ENCODE measurements at places on chromosomes 2 and 18.

- no peak overlapping the region for H3K27ac ChIP-seq
- no peaks in the 10 kb centered on the region for H3K27me3 ChIP-seq
- H3K36me3 ChIP-seq, result no peaks in the 10 kb centered on the region
- H3K4me3 ChIP-seq, result no peak overlapping the region
- DNase-seq, result no peak
Measured at GRCh38 chr2:14673351-14673875, 40.9 kb downstream of the LRATD1 start.

- no peak overlapping the region for H3K4me3 ChIP-seq
- peak overlapping the region; percentile 7 for H3K27ac ChIP-seq
- H3K36me3 ChIP-seq, result no peaks in the 10 kb centered on the region
Measured at GRCh38 chr2:230861552-230862255, 3.0 kb upstream of the ITM2C start.

GRCh38 chr18:62979176-62979575 is 263.8 kb downstream of the PHLPP1 start:
- H3K36me3 ChIP-seq, result peaks cover 3% of the 10 kb centered on the region
- no peak overlapping the region for H3K27ac ChIP-seq
- H3K4me1 ChIP-seq, result peaks cover 6% of the 10 kb centered on the region
- H3K27me3 ChIP-seq, result no peaks in the 10 kb centered on the region
- DNase-seq, result no peak
- H3K4me3 ChIP-seq, result no peak overlapping the region

DNA sequence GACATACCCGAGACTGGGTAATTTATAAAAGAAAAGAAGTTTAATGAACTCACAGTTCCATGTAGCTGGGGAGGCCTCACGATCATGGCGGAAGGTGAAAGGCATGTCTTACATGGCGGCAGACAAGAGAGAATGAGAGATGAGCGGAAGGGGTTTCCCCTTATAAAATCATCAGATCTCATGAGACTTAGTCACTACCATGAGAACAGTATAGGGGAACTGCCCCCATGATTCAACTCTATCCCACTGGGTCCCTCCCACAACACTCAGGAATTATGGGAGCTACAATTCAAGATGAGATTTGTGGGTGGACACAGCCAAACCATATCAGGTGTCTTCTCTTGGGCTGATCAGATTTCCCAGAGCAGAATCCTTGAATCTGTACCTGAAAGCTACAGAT is 617.3 kb upstream of the ID2 start:
- no peaks in the 10 kb centered on the region for H3K27me3 ChIP-seq
- H3K27ac ChIP-seq, result no peak overlapping the region
- H3K36me3 ChIP-seq, result peaks cover 37% of the 10 kb centered on the region
- peaks cover 14% of the 10 kb centered on the region for H3K4me1 ChIP-seq

GRCh38 chr2:10548626-10549025 is 100.5 kb upstream of the ODC1 start:
- H3K4me1 ChIP-seq, result peaks cover 36% of the 10 kb centered on the region
- DNase-seq, result no peak
- no peak overlapping the region for H3K4me3 ChIP-seq

GRCh38 chr2:42567364-42567763 is 1.1 kb upstream of the MTA3 start:
- H3K36me3 ChIP-seq, result peaks cover 6% of the 10 kb centered on the region
- H3K27me3 ChIP-seq, result no peaks in the 10 kb centered on the region

- DNase-seq, result no peak
- H3K4me3 ChIP-seq, result no peak overlapping the region
- peaks cover 3% of the 10 kb centered on the region for H3K27me3 ChIP-seq
- peaks cover 6% of the 10 kb centered on the region for H3K4me1 ChIP-seq
- H3K27ac ChIP-seq, result no peak overlapping the region
Measured at GRCh38 chr2:197894751-197895274, 90.4 kb downstream of the PLCL1 start.

DNA sequence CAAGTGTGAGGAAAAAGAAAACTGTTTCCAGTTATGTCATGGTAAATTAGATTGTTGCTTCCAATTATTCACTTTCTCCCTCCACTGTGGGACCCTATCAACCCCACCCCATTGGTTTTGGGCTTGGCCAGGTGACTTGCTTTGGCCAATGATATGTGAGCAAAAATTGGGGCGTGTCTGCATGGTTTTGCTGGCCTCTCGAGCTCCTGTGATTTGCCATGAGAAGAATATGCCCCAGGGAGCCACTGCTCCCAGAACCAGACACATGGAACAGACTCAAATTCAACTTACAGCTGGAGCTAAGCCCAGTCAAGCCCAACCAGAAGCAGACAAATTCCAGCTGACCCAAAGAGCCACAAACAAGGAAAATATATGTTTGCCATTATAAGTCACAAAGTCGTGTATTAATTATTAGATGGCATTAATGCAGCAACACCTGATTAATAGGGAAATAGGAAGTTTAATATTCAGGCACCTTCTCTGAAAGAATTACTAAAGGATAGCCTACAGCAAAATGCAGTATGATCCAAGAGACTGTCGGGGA is 248.9 kb downstream of the ANAPC1 start:
- no peak for DNase-seq
- peaks cover 19% of the 10 kb centered on the region for H3K36me3 ChIP-seq
- H3K27ac ChIP-seq, result no peak overlapping the region
- no peak overlapping the region for H3K4me3 ChIP-seq

- no peak overlapping the region for H3K27ac ChIP-seq
- H3K4me1 ChIP-seq, result no peaks in the 10 kb centered on the region
- peaks cover 4% of the 10 kb centered on the region for H3K27me3 ChIP-seq
- H3K4me3 ChIP-seq, result no peak overlapping the region
- DNase-seq, result peak; percentile 5
Measured at GRCh38 chr18:9429662-9429993, 45.7 kb upstream of the RALBP1 start.

DNA sequence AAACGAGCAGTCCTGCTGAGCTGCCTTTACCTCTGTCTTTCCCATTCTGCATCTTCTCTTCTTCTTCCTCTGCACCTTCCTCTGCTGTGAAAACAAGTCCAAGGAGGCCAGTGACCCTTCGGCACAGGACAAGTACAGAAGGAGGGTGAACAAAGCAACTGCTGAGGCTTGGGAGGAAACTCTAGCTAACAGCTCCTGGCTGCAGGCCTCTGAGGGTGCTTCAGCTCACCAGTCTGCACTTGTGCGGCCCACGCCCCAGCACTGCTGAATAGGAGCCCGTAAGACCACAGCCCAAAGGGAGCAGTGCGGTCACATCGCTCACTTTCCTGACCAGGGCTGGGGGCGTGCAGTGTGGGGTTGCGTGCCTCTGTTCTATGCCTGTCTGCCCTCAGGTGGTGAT is 42.1 kb upstream of the DNMT3A start:
- peaks cover 15% of the 10 kb centered on the region for H3K4me1 ChIP-seq
- H3K27ac ChIP-seq, result no peak overlapping the region
- H3K4me3 ChIP-seq, result no peak overlapping the region

GRCh38 chr18:30999887-31000628 is 42.5 kb downstream of the DSC3 start:
- H3K36me3 ChIP-seq, result no peaks in the 10 kb centered on the region
- H3K27me3 ChIP-seq, result no peaks in the 10 kb centered on the region
- H3K4me3 ChIP-seq, result no peak overlapping the region
- DNase-seq, result no peak

DNA sequence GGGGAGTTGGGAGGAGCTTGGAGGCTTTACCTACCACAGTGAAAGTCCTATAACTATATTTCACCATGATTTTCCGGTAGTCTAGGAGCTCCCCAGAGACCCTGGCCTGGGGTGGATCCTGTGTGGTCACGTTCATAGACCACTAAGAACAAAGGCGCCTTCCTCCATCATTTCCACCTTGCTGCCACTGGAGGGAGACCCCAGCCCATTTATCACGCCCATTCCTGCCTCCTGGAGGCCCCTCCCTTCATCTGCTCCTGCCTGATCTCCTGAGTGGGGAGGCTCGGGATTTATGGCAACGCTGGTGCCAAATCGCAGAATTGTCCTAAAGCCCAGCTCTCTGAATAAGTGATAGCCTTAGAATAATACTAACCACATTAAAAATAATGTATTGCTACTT is 507.6 kb upstream of the SPHKAP start:
- no peak overlapping the region for H3K27ac ChIP-seq
- H3K36me3 ChIP-seq, result no peaks in the 10 kb centered on the region
- no peaks in the 10 kb centered on the region for H3K4me1 ChIP-seq
- no peaks in the 10 kb centered on the region for H3K27me3 ChIP-seq

DNA sequence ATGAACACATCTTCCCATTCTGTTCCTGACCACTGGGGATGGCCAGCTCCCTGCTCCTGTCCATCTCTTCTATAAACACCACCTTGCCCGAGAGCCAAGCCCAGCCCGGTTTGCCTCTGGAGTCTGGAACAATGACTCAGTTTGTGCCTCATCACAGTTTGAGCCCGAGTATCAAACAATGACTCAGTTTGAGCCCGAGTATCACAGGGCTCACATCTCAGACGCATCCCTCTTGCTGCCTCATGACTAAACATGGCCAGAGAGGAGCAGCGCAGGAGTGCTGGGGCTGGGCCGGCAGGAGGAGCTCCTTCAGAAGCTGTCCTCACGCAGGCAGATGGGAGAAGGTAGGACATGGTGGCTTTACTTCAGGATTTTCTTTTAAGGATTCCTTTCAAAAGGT is 68.7 kb downstream of the PXDN start:
- H3K4me1 ChIP-seq, result no peaks in the 10 kb centered on the region
- H3K27ac ChIP-seq, result no peak overlapping the region
- no peaks in the 10 kb centered on the region for H3K27me3 ChIP-seq
- DNase-seq, result peak; percentile 31

DNA sequence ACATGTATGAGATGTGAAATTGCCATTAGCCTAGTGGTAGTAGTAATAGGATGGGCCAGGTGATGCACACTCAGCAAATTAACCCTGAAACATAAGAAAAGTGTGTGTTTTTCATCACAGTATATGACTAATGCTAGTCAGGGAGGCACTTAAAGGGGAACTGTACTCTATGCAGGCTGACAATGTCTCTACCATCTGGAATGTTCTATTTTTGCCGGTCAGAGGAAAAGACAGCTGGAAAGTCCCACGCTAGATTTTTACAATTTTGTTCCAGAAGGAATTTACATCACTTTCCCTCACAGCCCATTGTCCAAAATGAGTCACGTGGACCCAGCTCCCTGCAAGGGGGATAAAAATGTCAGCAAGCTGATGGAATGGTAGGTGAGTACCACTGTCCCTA is 746.3 kb upstream of the CHAC2 start:
- no peak overlapping the region for H3K27ac ChIP-seq
- H3K36me3 ChIP-seq, result no peaks in the 10 kb centered on the region
- no peak for DNase-seq
- no peaks in the 10 kb centered on the region for H3K27me3 ChIP-seq
- H3K4me3 ChIP-seq, result no peak overlapping the region

DNA sequence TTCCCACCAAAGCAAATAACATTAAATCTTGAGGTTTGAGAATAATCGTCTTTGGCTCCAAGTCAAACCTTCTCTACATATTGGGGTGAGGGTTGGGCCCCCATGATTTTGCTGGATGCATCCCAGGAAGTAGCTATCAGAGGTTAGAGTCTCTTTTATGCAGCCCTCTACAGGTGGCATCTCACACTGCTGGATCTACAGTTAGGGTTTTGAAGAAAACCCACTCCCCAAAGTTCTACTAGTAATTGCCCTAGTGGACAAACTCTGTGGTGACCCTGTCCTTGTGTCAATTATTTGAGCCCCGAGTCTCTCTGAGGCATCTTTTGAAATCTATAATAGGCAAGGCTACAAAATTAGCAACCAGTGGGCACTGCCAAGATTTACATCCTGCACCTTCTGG is 15.0 kb upstream of the REG1A start:
- no peak overlapping the region for H3K27ac ChIP-seq
- no peaks in the 10 kb centered on the region for H3K36me3 ChIP-seq
- H3K4me1 ChIP-seq, result no peaks in the 10 kb centered on the region
- no peak overlapping the region for H3K4me3 ChIP-seq
- H3K27me3 ChIP-seq, result no peaks in the 10 kb centered on the region

- no peak overlapping the region for H3K27ac ChIP-seq
- H3K4me1 ChIP-seq, result peaks cover 5% of the 10 kb centered on the region
- no peak for DNase-seq
- no peak overlapping the region for H3K4me3 ChIP-seq
- H3K27me3 ChIP-seq, result no peaks in the 10 kb centered on the region
- peaks cover 7% of the 10 kb centered on the region for H3K36me3 ChIP-seq
Measured at GRCh38 chr2:8036366-8036765, 645.5 kb upstream of the ID2 start.

GRCh38 chr2:69285379-69285894 is 101.6 kb downstream of the GFPT1 start:
- no peaks in the 10 kb centered on the region for H3K36me3 ChIP-seq
- no peak overlapping the region for H3K4me3 ChIP-seq
- H3K27ac ChIP-seq, result no peak overlapping the region
- no peaks in the 10 kb centered on the region for H3K4me1 ChIP-seq

DNA sequence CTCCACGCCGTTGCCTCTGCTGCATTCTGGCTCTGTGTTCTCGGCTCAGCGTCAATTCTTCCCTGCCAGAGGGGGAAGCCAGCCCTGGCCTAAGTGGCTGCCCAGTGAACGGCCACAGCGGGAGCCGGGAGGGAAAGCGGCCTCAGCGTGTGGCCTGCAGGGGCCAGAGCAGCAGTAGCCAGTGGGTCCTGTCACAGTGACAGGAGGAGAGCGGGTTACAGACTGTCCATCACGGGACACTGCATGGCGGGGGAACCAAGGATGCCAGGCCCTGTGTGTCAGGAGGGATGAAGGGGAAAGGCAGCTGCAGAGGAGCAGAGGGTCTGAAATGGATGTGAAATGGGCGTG is 39.7 kb downstream of the PDIA6 start:
- no peaks in the 10 kb centered on the region for H3K27me3 ChIP-seq
- H3K4me1 ChIP-seq, result peaks cover 1% of the 10 kb centered on the region
- no peak overlapping the region for H3K27ac ChIP-seq
- no peak overlapping the region for H3K4me3 ChIP-seq
- DNase-seq, result no peak

GRCh38 chr2:125216321-125216720 is 1191.2 kb downstream of the CNTNAP5 start:
- H3K4me3 ChIP-seq, result no peak overlapping the region
- H3K27ac ChIP-seq, result no peak overlapping the region
- DNase-seq, result no peak
- H3K4me1 ChIP-seq, result no peaks in the 10 kb centered on the region
- no peaks in the 10 kb centered on the region for H3K27me3 ChIP-seq

GRCh38 chr18:27668158-27668557 is 483.1 kb upstream of the CHST9 start:
- no peaks in the 10 kb centered on the region for H3K36me3 ChIP-seq
- H3K4me3 ChIP-seq, result no peak overlapping the region
- no peak overlapping the region for H3K27ac ChIP-seq
- DNase-seq, result no peak
- no peaks in the 10 kb centered on the region for H3K27me3 ChIP-seq

- peaks cover 3% of the 10 kb centered on the region for H3K36me3 ChIP-seq
- peak overlapping the region; percentile 88 for H3K27ac ChIP-seq
- H3K27me3 ChIP-seq, result no peaks in the 10 kb centered on the region
- H3K4me1 ChIP-seq, result peaks cover 82% of the 10 kb centered on the region
- DNase-seq, result peak; percentile 16
Measured at GRCh38 chr2:68726100-68726499, 8.5 kb upstream of the ARHGAP25 start.

- H3K27me3 ChIP-seq, result peaks cover 31% of the 10 kb centered on the region
- no peak for DNase-seq
- H3K27ac ChIP-seq, result no peak overlapping the region
- H3K36me3 ChIP-seq, result no peaks in the 10 kb centered on the region
- H3K4me3 ChIP-seq, result peak overlapping the region; percentile 51
- peaks cover 1% of the 10 kb centered on the region for H3K4me1 ChIP-seq
Measured at GRCh38 chr2:43675646-43676321, 445 bp downstream of the C1GALT1C1L start.

Data from activated CD8-positive, alpha-beta memory T cell treated with anti-CD3 and anti-CD28 coated beads, Interleukin-2, amount 10 ng/mL, durations not matched to agents 7 days and 5 days (primary cell).